ENCODE measurements at places on chromosomes 2 and 18. TPM values are rescaled to one million over a fixed set of nuclear protein-coding genes. Genes with fewer than 3 reads are reported as not detected.

DNA sequence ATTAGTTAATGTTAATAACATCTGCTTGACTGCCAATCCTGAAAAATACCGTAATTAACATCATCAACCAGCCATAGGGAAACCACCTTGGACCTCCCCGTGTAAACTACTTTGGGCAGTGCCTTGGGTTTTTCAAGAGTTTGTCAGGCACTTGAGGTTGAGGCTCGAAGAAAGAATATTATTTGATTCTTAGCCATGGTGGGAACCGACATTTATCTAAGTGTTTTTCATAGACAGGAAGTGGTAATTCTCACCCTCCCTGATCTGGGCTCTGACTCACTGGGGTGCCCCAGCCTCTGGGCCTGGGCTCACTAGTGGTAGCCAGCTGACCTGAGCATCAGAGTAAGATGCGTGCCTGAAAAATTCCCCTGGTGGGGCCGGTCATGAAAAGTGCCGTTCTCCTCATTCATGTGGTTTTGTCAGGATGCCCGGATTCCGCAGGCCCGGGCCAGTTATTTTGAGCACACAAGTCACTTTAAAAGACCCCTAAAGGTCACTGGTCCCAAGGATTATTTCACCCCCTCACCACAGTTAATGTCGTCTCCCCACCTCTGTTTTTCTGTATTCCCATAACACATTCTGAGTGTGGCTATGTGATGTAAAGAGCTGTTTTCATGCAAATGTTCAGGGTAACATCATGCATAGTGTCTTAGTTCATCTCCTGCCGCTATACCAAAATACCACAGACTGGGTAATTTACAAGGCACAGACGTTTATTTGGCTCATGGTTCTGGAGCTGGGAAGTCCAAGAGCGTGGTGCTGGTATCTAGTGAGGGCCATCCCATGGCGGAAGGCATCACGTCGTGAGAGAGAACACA, 21.6 kb upstream of the SPATA3 start:
- DNase-seq = peak; percentile 49

- DNase-seq = no peak
Observed at GRCh38 chr18:9870431-9871008, 15.3 kb upstream of the TXNDC2 start.

DNA sequence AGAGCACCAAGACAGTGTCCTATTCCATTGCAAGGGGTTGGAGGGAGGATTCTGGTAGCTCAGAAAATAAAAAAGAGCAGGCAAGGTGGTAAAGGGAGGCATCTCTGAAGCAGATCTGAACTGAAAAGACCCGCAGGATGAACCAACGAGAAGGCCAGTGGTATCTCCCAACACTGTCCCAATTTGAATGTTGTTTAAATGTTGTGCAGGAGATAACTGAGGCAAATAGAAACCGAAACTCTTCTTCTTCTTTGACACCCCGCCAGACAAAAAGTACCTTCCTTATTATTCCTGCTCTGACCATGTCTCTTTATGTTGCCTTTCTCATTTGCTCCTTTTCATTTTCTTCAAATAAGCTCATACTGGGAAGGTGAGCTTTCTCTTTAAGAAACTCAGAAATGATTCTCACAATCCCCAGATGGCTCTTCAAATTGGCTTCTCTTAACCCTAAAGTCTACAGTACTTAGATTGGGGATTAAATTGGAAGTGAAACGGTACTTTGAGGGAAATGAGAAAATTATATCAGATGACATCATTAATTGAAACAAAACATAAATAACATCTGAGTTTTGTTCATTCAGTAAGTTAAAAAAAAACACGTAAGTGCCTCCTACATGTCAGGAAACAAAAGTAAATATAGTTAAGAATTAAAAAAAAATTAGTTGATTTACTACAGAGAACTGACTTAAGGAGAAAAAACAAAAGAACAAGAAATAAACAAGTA, 143.6 kb downstream of the WDPCP start:
- no peak for DNase-seq

DNA sequence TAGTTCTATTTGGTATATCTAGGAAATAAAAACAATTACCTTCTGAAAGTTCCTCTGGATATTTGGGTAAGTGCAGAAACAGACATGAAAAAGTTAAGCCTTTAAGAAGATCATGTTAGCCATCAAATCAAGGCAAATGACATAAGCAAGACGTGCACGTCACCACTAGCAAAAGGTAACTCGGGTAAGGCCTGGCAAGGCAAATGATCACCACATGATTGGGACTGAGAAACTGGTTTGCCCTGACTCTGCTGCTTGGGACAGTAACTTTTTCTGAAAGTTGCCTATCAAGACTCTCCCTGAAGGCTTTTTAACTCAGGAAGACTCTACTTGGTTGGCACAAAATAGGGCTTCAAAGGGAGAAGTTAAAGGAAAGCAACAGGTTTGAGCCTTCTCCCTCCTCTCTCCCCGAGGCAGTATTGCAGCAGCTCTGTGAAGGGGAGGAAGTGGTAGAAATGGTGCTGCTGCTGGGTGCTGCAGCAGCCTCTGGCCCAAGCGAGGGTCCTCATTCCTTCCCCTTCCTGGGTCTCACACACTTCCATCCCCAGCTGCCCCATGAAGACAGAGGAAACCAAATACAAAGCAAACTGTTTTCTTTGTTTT, 17.1 kb upstream of the TMEM237 start:
- no peak for DNase-seq

GRCh38 chr2:65687614-65688013, 255.2 kb upstream of the SPRED2 start:
- no peak for DNase-seq

DNA sequence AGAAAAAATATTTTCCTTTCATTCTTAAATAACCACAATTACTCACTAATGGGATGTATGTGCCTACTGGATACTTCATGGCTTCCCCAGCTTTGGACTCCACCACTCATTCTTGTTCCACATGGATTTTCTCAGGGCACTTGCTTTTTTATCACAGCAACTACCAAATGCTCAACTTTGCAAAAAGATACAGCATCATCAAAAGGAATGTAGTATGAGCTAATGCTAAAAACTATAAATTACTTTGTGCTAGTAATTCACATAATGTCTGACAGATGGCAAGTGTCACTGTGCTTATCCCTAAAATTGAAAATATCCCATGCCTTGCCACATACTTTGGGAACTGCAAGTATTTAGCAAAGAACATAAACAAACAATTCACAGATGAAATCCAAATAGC, 130.4 kb upstream of the ZFP36L2 start:
- no peak for DNase-seq

DNA sequence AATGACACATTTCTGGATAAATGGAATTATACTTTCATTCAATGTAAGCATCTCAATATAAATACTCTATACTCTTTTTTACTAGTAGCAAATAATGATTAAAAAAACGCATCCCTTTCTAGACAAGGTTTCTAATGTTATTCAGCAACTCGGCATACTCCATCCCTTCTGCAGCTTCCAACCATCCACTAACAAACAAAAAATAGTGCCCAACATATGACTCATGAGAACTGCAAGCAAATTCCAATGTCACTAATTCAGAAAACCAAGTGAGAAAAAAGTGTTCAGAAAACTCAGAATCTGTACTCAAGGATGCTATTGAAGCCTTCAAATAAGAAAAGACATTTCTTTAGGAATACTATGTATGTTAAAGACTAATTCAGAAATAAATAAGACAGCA, 140.0 kb downstream of the BAZ2B start:
- DNase-seq = no peak

- DNase-seq = no peak
Observed at GRCh38 chr2:223282221-223282620, 230.2 kb downstream of the KCNE4 start.

GRCh38 chr2:12054956-12055618, 308.7 kb downstream of the LPIN1 start:
- DNase-seq = no peak

DNA sequence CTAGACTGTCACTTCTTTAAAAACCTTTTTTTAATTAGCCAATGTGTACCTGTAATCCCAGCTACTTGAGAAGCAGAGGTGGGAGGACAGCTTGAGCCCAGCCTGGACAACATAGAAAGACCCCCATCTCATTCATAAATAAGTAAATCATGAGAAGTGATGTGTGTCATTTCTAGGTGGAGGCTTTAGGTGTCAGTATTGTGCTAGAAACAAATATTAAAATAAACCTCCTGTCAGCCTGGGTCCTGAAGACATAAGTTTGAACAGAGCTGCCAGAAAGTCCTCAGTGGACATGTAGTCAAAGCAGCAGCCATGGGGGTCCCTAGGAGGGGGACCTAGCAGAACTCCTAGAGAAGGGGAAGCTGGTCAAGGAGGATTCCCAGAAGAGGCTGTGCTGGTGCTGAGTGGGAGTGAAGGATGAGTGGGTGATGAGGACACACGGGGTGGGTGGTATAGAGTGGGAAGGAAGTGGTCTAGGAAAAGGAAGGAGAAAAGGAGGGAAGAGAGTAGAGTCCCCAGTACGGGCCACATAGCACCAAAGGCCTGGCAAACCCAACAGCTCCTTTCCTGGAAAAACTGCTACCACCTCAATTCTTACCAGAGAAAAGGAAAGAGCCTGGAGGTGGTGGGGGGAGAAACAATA, 316.6 kb upstream of the NCKAP5 start:
- DNase-seq = no peak

DNA sequence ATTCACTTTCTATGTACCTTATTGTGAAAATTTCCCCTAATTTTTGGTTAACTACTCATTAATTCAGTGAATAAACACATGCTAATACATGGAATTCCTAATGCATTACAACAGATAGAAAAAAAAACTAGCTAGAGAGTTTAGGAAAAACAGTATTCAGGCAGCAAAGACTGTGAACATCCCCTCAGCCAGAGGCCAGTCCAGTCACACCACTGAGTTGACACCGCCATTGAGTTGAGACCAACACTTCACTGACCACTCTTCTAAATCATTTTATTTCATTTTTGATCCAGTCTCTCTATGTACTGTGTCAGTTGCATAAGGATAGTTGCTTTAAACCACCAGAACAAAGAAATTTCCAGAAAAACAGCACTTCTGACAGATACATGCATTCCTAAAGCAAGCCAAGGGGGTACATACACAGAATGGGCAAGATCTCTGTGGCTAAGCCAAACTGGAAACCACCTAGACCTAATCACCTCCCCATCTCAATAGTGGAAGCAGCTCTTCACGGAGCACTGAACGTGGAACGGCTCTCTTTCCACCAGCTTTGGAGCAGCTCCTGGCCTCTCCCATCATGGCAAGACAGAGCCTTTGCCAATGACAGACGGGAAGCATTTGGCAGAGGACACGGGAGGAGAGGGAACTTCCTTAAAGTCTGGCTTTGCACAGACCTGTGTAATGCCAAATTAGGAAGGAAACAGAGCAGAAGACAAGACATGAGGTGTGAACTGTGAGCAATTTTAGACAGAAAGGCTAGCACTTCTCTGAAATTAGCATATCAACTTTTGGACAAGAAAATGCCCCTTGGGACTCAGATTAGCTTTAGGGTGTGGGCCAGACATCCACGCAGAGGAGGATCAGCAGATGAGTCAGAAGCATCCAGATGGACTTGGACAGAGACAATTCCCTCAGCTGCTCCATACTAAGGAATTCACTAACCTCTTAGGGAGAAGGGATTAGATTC, 36.4 kb downstream of the CACNB4 start:
- no peak for DNase-seq

DNA sequence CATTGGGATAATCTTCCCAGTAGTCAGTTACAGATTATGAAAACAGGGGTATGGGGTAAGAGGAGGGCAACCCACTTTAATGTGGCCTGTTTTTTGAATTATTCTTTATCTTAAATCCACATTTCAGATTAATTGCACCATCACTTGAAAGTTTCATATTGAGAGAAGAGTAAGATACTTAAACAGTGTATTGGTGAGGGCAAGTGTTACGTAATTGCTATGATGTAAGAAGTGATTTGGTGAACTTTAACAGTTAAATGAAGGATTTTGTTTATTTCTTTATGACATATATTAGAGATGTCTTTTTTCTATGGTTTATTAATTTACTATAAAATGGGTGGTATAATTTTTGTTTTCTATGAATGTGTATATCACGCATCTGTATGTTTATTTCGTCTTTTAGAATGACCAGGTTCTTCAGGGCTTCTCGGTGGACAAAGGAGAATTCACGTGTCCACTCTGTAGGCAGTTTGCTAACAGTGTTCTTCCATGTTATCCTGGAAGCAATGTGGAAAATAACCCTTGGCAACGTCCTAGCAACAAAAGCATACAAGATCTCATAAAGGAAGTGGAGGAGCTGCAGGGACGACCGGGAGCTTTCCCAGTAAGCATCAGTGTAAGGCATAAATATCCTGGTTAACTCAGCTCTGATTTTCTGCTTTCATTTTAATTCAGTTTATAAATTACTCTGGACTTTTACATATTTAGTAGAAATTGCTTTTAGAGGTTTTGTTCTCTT, 171.2 kb upstream of the MYO3B start:
- DNase-seq = no peak

DNA sequence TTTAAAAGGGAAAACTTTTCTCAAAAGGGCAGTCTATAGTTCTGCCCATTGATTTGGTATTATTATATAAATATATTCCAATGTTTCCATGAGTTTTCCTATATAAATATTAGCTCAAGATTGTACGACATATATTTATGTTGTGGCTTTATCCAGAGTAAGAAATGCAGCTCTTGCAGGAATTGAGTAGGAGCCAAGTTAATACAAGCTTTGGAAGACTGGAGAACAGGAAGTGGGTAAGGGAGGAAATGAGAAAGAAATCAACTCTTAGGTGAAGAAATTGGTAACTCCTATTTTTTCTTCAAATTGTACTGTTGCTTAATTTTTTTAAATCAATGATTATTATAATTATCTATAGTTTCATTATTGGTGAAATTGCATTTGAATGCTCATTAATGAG, 105.4 kb upstream of the FAM117B start:
- no peak for DNase-seq

GRCh38 chr2:47225061-47225783, 70.1 kb upstream of the STPG4 start:
- no peak for DNase-seq

DNA sequence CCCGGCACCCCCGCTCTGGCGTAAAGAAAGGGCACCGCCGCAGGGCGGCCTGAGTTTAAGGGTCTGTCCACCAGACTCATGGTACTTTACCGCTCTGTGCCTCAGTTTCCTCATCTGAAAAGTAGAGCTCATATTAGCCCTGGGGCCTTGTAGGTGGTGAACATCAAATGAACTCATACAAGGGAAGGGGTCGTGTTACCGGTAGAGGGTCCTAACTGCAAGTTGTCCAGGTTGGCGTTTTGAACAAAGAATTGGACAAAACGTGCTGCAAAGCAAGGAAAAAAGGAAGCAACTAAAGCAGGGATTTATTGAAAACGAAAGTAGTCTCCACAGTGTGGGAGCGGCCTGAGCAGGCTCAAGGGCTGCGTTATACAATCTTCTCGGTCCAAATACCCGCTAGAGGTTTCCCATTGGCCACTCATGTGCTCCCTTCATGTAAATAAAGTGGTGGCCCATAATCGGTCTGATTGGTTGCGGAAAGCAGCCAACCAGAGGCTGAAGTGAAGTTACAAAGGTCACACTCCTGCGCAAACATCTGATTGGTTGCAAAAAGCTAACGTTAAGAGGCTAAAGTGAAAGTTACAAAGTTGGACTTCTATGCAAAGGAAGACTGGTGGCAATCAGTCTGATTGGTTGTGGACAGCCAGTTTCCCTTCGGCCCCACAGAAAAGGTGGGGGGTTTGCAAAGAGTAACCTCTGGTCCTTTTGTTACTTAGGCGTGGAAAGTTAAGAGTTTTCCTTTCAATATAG, 80.7 kb upstream of the LDLRAD4 start:
- peak; percentile 71 for DNase-seq

Gene BARD1
- total RNA-seq = 18.3 TPM

Gene XDH
- total RNA-seq = not detected

Gene UPP2
- not detected for total RNA-seq

Gene ARHGAP25
- total RNA-seq = 74.7 TPM

Gene MAP3K19
- not detected for total RNA-seq

Gene CD8B2
- total RNA-seq = 3.6 TPM

Gene ACKR3
- 0.90 TPM for total RNA-seq

Gene TANK
- total RNA-seq = 81.7 TPM
